ENCODE measurements at places on chromosomes 11 and 22.

DNA sequence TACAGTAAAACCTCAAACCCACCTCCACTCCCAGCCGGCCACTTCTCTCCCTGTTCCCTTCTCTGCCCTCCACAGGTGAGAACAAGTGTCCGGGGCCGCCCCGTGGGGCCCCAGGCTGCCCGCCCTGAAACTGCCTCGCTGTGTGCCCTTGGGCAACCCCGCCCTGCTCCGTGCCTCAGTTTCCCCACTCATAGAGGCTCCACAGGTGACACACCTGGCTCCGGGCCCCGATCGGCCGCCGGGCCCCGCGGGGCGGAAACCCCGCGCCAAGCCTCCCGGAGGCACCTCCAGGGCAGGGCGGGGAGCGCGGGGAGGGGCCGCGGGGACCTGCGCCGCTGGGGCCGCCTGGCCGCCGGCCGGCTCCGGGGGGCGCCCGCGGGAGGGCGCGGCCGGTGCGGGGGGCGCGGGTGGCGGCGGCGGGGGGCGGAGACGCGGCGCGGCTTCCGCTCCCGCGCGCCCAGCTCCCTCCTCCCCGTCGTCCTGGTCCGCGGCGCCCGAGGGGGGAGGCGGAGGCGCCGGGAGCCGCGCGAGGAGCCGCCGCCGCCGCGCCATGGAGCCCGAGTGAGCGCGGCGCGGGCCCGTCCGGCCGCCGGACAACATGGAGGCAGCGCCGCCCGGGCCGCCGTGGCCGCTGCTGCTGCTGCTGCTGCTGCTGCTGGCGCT lies at the start of gene LRP5:
Gene LRP5, plus strand, starts transcription at position 475 of the 663 bp plus-strand sequence. Its CDS starts 124 bp downstream, at position 599.
- DNase-seq = no peak

- DNase-seq = no peak
Measured at GRCh38 chr22:36822581-36822980, 5.7 kb upstream of the PVALB start.

GRCh38 chr22:37162221-37163095 lies 12.7 kb upstream of the IL2RB start:
- DNase-seq = no peak

GRCh38 chr11:30735946-30736345 lies 149.8 kb upstream of the MPPED2 start:
- DNase-seq = no peak

GRCh38 chr11:38345286-38345685 lies 1747.2 kb upstream of the RAG2 start:
- DNase-seq = no peak

DNA sequence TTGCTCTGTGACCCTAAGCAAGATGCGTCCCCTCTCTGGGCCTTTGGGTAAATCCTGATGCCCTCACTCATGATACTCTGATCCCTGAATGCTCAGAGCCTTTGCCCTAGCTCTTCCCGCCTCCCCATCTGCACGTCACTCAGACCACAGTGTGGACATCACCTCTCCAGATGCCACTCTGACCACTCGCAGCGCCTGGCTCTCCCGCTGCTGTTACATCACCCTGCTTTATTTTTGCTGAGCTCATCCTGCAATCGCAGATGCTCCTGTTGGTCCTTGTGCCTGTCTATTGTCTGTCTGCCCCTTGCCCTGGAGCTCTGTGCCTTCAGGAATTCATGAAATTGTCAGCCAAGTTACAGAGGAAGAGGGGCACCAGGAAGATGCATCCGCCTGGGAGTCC lies 5.5 kb downstream of the OSM start:
- no peak for DNase-seq

DNA sequence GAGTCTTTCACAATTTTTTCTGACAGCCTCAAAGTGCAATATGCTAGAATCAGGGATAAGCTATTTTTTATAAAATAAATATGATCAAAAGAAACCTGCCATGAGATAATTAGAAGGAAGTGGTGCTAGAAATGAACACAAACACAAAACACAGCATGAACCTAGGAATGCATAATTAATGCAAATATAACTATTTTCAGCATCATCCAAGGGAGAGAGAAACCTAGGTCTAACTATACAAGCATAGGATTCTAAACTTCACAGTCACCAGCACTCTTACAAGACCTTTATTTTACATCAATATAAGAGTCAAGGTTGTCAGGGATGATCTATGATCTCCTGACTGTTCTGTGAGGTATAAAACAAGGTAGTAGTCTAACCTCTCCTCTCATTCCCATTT lies 29.2 kb downstream of the TTC28 start:
- DNase-seq = no peak

DNA sequence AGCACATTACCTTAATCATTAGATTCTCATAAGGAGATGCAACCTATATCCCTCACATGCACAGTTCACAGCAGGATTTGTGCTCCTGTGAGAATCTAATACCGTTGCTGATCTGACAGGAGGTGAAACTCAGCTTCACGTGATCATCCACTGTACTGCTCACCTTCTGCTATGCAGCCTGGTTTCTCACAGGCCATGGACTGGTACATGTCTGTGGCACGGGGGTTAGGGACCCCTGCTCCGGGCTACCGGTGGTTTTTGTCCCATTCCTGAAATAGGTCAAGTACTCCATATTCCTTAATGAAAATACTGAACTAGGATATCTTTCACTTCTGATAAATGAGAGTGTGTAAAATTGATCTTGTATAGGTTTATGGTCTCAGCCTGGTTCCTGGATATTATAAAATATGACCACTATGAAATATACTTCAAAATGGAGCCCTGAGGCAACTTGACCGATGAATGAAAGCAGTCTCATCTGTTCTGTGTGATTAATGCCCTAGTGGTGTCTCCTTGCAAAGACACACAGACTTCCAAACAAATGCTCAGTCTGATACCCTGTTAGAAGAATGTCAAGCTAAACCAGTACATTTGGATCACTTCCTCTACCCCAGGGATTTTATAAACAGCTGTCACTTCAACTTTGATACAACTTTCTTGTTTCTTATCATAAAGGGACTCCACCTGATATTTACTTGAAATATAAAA lies 492.9 kb upstream of the ANO3 start:
- no peak for DNase-seq

DNA sequence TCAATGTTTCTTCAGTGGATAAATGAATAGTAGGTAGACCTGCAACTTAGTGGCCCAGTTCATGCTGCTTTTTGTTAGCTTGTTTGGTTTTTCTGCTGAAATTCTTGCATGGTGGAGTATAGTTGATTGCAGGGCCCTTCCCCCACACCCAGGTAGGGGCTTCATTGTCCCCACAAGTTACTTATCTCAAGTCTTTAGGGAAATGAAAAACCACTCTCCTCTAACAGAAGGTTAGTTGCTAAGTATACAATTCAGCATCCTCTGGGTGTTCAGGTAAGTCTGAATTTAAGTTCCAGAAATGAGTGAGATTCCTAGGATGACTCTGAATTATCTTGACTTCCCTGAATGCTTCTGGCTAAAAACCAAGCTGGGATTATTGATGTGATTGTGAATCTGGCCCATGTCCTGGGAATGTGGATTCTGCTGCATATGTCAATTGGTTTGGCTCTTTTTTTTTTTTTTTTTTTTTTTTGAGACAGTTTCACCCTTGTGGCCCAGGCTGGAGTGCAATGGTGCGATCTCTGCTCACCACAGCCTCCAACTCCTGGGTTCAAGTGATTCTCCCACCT lies 40.3 kb downstream of the BCL2L13 start:
- DNase-seq = no peak

GRCh38 chr11:44602891-44603310 lies 37.4 kb downstream of the CD82 start:
- DNase-seq = no peak

- DNase-seq = no peak
Measured at GRCh38 chr22:38243007-38243765, 29.6 kb downstream of the TMEM184B start.

- DNase-seq = no peak
Measured at GRCh38 chr11:373716-374551, 4.6 kb downstream of the B4GALNT4 start.

GRCh38 chr11:6855971-6856541 lies 6.8 kb upstream of the OR10A2 start:
- no peak for DNase-seq

- no peak for DNase-seq
Measured at GRCh38 chr11:12629601-12630313, 44.5 kb upstream of the TEAD1 start.

- no peak for DNase-seq
Measured at GRCh38 chr11:15118431-15118830, 3.7 kb downstream of the INSC start.

DNA sequence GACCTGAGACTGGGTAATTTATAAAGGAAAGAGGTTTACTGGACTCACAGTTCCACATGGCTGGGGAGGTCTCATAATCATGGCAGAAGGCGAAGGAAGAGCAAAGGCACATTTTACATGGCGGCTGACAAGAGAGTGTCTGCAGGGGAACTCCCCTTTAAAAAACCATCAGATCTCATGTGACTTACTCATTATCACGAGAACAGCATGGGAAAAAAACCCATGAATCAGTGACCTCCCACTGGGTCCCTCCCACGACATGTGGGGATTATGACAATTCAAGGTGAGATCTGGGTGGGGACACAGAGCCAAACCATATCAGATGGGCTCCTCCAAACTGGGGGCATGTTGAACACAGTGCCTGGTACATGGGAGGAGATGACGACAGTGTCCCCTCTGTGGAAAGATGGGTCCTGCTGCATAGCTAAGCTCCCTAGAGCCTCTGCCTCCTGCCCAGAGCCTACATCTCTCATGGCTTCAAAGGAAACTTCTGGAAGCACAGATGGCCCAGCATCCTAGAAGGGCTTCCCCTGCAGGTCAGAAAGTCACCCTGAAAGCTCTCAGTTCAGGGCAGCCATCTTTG lies 46.1 kb downstream of the MYEOV start:
- no peak for DNase-seq

DNA sequence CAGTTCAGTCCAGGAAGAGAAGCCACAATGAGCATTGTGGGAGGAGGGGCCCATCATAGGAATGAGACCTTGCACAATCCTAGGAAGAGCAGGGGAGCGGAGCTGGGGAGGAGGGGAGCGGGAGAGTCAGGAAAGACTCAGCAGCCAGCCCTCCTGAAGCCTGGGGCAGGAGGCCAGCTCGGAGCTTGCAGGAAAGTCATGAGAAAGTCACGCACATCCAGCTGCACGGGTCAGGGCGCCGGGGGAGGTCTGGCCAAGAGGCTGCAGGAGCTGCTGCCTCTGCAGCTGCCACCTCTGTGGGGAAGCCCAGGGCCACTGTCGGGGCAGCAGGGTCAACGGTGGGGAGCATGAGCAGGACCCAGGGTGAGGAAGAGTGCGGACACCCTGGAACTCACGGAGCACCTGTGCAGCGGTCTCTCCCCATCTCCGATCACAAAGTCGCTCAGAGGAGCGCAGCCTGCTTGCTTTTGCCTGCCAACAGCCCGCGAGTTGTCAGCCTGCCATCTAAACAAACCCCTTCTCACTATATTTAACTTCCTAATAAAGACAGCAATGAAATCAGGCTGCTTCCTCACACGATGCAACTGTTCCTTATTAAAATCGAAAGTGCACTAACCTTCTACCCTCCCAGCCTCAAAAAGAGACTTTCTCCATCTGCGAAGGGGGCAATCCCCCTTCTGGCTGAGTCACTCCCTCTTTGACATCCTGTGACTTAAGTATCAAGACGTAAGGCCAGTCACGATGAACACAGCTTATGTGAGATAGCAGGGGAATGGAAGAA lies 52.9 kb upstream of the RTL6 start:
- DNase-seq = no peak

DNA sequence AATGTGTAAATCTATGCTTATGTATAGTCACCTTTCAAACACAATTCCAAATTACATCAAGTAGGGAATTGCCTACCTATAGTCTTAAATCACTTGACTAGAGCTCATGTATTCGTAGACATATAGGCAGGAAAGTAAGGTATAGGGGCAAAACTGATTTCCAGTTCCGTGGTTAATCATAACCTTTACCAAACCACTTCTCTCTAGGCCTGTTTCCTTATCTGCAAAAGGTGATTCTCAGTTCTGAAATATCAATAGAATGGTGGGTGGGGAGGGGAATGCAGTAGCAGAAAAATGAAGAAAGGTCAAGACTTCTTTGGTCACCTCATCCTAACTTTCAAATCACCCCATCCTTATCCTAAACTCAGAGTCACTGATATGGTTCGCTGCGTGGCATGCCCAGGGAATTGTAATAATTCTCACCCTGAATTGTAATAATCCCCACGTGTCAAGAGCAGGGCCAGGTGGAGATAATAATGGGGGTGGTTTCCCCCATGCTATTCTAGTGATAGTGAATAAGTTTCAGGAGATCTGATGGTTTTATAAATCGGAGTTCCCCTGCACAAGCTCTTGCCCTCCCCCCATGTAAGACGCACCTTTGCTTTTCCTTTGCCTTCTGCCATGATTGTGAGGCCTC lies 1.9 kb upstream of the ANO5 start:
- DNase-seq = no peak

GRCh38 chr11:124618863-124619262 lies 3.8 kb upstream of the TBRG1 start:
- no peak for DNase-seq

GRCh38 chr11:20134991-20135736 lies 25.1 kb downstream of the DBX1 start:
- no peak for DNase-seq

- peak; percentile 73 for DNase-seq
Measured at GRCh38 chr11:2725368-2726300, 25.8 kb upstream of the KCNQ1OT1 start.

- DNase-seq = no peak
Measured at GRCh38 chr11:67366546-67366945, 6.9 kb downstream of the CLCF1 start.

DNA sequence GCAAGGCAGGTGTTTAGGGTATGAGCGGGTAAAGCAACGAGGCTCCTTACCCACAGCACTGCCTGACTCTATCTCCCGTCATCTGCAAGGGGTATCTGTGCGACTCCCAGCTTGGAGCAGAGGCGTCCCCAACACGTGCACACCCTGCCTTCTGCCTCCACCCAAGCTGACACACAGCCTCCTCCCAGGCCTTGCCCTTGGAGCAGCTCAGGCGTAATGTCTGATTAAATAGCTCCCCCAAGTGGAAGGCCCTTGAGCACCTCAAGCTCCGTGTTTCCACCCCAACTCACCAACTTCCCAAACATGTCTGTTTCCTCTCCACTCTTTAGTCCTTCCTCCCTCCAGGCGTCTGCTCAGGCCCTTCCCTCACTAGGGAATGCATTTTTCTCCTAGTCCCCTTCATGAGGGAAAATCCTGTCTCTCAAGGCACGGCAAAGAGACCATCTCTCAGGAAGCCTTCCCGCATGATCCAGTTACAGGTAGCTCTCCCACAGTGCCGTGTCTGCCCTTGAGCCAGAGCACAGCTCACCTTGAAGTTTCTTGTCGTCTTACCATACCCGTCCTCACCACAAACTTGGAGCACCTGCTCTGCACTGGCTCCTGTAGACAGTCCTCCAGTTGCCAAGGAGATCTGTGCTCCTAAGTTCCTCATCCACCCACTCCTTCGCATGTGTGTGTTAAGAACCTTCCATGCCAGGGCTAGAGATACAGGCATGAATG lies 15.8 kb downstream of the CYB5R2 start:
- DNase-seq = no peak

GRCh38 chr11:128522055-128522942 lies 65.1 kb downstream of the ETS1 start:
- peak; percentile 84 for DNase-seq

- no peak for DNase-seq
Measured at GRCh38 chr11:131658414-131658813, 288.0 kb downstream of the NTM start.
